ENCODE measurements at places on chromosomes 6 and 20.

DNA sequence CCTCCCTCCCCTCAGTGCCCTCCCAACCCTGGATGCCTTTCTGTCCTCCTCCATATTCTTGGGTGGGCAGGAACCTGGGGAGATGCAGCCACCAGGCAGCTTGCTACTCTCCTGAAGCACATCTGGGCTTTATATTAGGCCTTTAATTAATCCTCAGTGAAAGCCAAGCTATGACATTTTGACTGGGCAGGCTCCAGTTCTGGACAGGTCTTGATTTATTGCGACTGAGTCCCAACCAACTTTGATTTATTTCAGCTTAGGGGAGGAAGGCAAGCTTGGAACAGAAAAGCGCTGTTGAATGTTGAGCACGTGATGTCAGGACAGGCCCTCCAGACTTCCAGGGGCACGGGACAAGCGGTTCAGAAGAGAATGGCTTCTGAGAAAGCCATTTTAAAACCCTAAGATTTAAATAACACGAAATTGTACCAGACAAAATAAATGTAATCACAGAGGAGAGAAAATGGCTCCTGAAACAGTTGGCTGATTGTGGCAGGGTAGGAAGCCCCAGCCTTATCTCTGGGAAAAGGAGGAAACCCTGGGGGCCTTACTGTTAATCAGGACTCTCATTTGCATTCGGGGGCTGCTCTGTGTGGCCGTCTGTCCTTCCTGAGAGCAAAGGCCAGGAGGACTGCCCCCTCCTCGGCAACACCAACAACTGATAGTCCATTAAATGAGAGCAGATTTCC is 294.2 kb downstream of the FOXC1 start:
- peaks cover 2% of the 10 kb centered on the region for H3K4me1 ChIP-seq
- no peak overlapping the region for H3K27ac ChIP-seq

GRCh38 chr20:63628246-63628975 is 1.5 kb upstream of the GMEB2 start:
- peaks cover 2% of the 10 kb centered on the region for H3K4me1 ChIP-seq
- no peak overlapping the region for H3K27ac ChIP-seq
- no peaks in the 10 kb centered on the region for H3K27me3 ChIP-seq
- no peaks in the 10 kb centered on the region for H3K36me3 ChIP-seq
- no peak overlapping the region for H3K4me3 ChIP-seq

DNA sequence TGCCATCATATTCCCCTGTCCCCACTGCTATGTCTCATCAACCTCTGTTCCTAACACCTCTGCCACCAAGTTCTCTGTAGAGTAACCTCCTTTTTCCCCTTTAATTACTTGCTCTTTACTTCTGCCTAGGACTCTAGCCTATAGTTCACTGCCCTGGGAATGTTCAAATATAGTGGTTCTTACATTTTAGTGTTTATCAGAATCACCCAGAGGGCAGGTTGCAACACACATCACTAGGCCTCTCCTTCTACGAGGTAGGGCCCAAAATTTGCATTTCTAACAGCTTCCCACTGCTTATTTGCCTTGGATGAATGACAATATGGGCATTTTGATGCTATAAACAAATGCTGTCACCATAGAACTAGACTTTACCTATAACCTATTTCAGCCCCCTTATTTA is 23.1 kb upstream of the C6orf141 start:
- no peaks in the 10 kb centered on the region for H3K36me3 ChIP-seq
- no peak for DNase-seq
- H3K27me3 ChIP-seq, result no peaks in the 10 kb centered on the region
- H3K4me1 ChIP-seq, result no peaks in the 10 kb centered on the region
- H3K4me3 ChIP-seq, result no peak overlapping the region

- H3K4me3 ChIP-seq, result peak overlapping the region; percentile 79
- no peaks in the 10 kb centered on the region for H3K36me3 ChIP-seq
- H3K27ac ChIP-seq, result no peak overlapping the region
- H3K4me1 ChIP-seq, result no peaks in the 10 kb centered on the region
- no peak for DNase-seq
- H3K27me3 ChIP-seq, result peaks cover 9% of the 10 kb centered on the region
These were observed 207.2 kb upstream of the ZNF184 start for GRCh38 chr6:27679964-27680694.

DNA sequence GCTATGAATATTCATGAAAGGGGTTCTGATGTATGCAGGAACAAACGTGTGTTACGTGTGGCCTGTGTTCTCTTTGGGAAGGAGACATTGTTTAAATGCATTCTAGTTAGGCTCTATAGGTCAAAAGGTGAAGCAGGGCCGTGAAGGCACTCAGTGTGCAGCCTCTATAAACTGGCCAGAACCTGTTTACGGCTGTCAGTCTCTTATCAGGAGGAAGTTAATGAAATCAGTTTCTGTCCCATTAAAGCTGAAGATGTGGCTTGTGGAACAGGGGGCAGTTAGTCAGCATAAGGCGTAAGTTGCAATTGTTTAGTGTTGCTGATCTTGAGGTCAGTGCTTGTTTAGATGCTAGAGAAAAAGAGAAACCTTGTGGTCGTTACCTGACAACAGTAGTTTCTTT is 111.5 kb upstream of the KCNG1 start:
- H3K4me1 ChIP-seq, result no peaks in the 10 kb centered on the region
- H3K27ac ChIP-seq, result no peak overlapping the region
- no peak overlapping the region for H3K4me3 ChIP-seq
- no peaks in the 10 kb centered on the region for H3K36me3 ChIP-seq
- H3K27me3 ChIP-seq, result no peaks in the 10 kb centered on the region

DNA sequence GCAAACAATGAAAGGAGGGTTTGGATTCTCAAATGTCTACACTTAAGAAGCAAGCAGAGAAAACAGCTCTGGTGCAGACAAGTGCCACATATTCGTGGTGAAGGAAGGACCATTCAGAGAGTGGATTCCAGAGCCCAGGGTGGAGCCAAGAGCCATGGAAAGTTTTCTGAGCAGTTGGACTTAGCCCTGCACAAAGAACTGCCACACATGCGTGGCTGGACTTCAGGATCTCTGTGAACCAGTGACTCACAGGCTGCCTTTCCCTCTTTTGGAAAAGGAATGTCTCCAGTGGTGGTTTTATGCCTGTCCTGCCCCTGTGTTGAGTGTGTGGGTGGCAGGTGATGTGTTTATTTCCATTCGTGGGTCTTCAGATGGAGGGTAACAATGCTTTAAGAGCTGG is 489.5 kb downstream of the CDH26 start:
- H3K36me3 ChIP-seq, result no peaks in the 10 kb centered on the region
- DNase-seq, result no peak
- H3K4me1 ChIP-seq, result no peaks in the 10 kb centered on the region
- no peak overlapping the region for H3K27ac ChIP-seq
- H3K4me3 ChIP-seq, result no peak overlapping the region

- peaks cover 11% of the 10 kb centered on the region for H3K36me3 ChIP-seq
- H3K4me1 ChIP-seq, result no peaks in the 10 kb centered on the region
- no peak for DNase-seq
- no peaks in the 10 kb centered on the region for H3K27me3 ChIP-seq
- no peak overlapping the region for H3K27ac ChIP-seq
- H3K4me3 ChIP-seq, result no peak overlapping the region
These were observed 4.8 kb upstream of the GTF2H4 start for GRCh38 chr6:30903236-30903635.

DNA sequence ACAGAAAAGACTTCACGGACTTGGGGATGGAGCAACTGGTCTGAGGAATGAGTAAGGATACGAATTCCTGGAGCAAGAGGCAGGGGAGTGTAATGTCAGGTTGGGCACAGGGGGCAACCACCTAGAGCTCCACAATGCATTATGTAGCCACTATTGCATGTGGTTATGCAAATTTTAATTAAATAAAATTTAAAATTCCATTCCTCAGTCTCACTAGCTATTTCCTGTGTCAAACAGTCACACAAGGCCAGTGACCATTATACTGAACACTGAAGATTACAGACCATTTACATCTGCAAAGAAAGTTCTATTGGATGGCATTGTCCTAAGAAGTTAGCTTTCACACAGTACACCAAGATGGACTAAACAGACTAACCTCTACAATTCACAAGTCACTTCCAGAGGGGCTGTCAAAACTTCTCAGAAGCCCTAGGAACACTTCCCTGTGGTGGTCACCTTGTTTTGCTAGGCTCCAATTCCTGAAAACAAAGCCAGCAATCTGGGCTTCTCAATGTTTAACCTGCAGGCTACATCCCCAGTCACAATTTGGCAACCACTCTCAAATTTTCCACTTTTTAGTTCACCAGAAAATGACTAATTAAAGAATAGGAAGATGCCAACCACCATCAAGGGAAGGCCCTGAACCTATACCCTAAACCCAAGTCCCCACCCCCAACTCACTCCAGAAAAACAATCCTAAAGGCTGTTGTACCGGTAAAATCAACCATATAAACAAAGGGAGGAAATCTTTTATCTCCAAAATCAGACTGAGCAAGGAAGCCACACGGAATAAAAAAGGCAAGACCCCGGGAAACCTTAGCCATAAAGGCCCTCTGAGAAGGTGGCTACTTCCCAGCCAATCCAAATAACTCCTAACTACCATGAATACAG is 34.2 kb upstream of the C20orf203 start:
- no peaks in the 10 kb centered on the region for H3K27me3 ChIP-seq
- no peak overlapping the region for H3K27ac ChIP-seq
- H3K4me3 ChIP-seq, result no peak overlapping the region
- H3K4me1 ChIP-seq, result peaks cover 4% of the 10 kb centered on the region
- no peak for DNase-seq
- peaks cover 7% of the 10 kb centered on the region for H3K36me3 ChIP-seq

DNA sequence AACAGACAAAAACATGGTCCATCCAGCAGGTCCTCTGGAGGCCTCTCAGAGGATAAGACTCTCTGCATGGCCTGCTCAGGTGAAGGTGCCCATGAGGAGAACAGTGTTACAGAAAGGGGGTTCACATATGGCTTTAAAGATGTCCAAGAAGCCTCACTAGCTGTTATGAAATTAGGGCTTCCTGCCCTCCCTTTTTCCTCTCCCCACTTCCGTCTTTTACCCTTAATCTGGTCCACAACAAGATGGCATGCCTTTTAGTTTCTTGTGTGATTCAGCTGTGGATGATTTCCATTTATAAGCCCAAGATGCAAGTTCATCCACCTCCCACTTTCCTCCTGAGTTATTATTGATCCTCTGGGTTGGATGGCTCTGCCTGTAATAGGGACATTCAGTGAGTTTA is 14.0 kb downstream of the GCNT2 start:
- H3K27me3 ChIP-seq, result no peaks in the 10 kb centered on the region
- no peak overlapping the region for H3K27ac ChIP-seq
- no peaks in the 10 kb centered on the region for H3K36me3 ChIP-seq
- H3K4me3 ChIP-seq, result no peak overlapping the region
- DNase-seq, result no peak

- no peak for DNase-seq
- no peaks in the 10 kb centered on the region for H3K4me1 ChIP-seq
- H3K27ac ChIP-seq, result no peak overlapping the region
- no peaks in the 10 kb centered on the region for H3K36me3 ChIP-seq
These were observed 138.1 kb upstream of the PTPN1 start for GRCh38 chr20:50371878-50372769.

GRCh38 chr6:81216668-81217067 is 535.8 kb downstream of the TENT5A start:
- H3K4me1 ChIP-seq, result no peaks in the 10 kb centered on the region
- H3K27ac ChIP-seq, result no peak overlapping the region
- no peaks in the 10 kb centered on the region for H3K36me3 ChIP-seq
- no peak for DNase-seq
- H3K4me3 ChIP-seq, result no peak overlapping the region

- H3K27ac ChIP-seq, result no peak overlapping the region
- H3K36me3 ChIP-seq, result peaks cover 29% of the 10 kb centered on the region
- no peaks in the 10 kb centered on the region for H3K4me1 ChIP-seq
- H3K4me3 ChIP-seq, result no peak overlapping the region
- DNase-seq, result no peak
- no peaks in the 10 kb centered on the region for H3K27me3 ChIP-seq
These were observed 94.0 kb downstream of the ZMYND8 start for GRCh38 chr20:47262365-47263013.

GRCh38 chr20:15297059-15297875 is 959.9 kb upstream of the FLRT3 start:
- no peaks in the 10 kb centered on the region for H3K27me3 ChIP-seq
- no peak overlapping the region for H3K4me3 ChIP-seq
- H3K27ac ChIP-seq, result no peak overlapping the region
- no peak for DNase-seq
- H3K4me1 ChIP-seq, result no peaks in the 10 kb centered on the region

DNA sequence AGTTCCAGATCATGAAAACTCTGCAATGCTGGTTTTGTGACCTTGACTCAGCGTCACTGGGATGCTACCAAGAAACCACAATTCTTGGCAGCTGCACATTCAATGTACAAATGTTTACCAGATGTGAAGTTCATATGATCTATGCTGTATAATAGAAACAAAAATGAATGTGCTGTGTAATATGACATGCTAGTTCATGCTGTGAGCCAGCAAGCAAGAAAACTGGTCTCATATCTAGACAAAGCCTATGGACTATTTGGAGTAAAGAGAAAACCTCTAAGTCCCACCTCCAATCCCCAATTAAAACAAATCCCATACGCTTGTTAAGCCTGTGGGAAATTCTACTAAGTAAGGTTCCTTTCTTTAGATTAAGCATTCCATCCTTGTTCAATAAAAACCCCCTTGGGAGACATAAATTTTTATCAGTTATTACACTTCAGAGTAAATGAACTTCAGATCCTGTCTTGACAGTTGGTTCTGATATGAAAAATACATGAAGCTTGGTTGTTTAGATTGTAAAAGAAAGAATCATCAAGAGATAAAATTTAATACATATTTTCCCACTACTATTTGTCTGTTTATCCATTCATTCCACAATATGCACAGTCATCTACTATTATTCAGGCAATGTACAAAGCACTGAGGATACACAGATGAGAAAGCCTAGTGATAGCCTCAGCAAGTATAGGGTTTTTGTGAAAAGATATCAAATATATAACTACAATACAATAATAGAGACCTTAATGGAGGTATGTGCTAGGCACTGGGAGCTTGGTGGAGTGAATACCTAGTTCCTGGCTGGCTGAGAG is 20.1 kb downstream of the COL21A1 start:
- H3K4me1 ChIP-seq, result no peaks in the 10 kb centered on the region
- DNase-seq, result no peak
- H3K27ac ChIP-seq, result no peak overlapping the region
